AG04449 (cell line): ENCODE measurements at places on chromosomes 2 and 18.

GRCh38 chr2:38866773-38867443 is 8.8 kb downstream of the DHX57 start:
- no peak for DNase-seq

GRCh38 chr2:195407783-195408182 is 249.2 kb upstream of the SLC39A10 start:
- DNase-seq, result no peak

DNA sequence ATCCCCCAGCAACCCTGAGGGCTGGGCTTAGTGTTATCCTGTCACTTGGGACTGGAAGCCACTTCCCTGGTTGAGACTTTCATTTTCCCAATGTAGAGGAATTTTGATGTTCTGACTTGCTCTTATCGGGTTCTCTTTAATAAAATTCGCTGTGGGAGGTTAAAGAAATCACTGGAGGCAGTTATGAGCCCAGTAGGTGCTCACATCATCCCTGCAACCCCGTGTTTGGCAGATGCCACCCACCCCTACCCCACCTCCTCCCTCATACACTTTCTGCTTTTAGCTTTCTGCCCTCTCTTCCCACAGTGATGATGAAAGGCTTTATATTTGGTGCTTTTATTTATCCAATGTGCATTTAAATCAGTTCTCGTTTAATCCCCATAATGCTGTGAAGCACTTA is 106.6 kb downstream of the MAPK4 start:
- DNase-seq, result no peak

DNA sequence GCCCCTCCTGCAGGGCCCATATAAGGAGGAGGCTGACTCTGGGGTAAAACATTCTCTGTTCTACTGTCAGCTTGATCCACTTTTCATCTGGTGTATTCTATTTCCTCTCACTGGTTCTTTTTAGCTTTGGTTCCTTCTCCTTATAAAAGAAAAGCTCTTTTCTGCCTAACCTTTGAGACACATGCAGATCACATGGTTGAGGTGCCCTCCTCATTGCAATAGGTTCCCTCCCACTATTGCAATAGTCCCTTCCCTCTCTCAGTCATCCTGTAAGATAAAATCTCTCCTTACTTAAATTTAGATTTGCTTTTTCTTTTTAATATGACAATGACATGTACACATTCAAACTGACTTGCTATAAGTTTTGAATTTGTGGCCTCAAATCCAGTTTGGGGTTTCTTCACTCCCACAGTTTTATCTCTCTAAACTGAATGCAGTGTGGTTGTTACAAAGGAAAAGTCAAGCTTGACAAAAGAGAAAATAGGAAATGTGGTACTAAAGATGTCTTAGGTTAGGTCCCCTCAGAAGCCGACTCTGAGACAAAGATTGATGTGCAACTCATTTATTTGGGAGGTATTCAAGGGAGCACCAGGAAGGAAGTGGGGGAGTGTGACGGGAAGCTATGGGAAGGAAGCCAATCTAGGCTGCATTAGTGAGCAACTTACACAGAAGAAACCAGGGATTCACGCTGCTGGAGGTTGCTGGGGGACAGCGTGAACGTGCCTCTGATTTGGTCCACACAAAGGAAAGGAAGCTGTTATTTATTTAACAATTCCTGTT is 127.6 kb upstream of the LINC00305 start:
- no peak for DNase-seq

DNA sequence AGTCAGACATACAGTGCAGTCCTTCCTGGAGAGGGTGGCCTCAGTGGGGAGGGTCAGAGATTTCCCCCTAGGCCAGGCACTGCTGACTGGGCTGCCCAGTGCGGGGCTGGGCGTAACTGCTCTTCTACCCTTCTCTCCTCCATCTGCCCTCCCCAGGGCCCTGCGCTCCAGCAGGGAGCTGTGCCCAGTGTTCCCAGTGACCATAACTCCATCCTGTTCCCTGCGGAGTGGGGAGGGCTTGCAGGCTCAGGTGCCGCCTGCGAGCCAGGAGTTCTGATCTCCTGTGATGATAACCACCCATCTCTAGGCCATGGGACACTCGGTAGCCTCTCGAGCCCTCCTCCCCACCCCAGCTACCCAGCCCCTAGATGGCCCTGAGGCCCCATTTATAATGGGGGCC is 107.6 kb downstream of the SMAD7 start:
- no peak for DNase-seq

GRCh38 chr2:159002462-159003111 is 34.1 kb downstream of the TANC1 start:
- no peak for DNase-seq

- DNase-seq, result no peak
Observed at GRCh38 chr18:36217348-36217747, 30.1 kb downstream of the MOCOS start.

GRCh38 chr18:76456823-76457222 is 38.2 kb downstream of the ZNF516 start:
- no peak for DNase-seq

- DNase-seq, result no peak
Observed at GRCh38 chr2:126444512-126444911, 211.4 kb upstream of the GYPC start.

DNA sequence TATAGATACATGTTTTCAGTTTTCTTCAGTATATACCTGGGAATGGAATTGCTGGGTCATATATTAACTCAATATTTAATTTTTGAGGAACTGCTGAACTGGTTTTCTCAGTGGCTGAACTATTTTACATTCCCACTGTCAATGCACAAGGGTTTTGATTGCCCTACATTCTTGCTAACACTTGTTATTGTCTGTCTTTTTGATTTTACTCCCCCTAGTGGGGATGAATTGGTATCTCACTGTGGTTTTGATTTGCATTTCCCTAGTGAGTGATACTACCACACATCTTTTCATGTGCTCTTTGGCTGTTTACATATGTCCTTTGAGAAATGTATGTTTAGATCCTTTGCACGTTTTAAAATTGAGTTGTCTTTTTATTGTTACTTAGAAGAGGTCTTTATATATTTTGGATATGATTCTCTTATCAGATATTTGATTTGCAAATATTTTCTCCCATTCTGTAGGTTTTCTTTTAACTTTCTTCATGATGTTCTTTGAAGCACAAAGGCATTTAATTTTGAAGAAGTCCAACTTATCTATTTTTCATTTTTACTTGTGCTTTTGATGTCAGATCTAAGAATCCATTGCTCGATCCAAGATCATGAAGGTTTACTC is 36.2 kb downstream of the ASB1 start:
- no peak for DNase-seq

DNA sequence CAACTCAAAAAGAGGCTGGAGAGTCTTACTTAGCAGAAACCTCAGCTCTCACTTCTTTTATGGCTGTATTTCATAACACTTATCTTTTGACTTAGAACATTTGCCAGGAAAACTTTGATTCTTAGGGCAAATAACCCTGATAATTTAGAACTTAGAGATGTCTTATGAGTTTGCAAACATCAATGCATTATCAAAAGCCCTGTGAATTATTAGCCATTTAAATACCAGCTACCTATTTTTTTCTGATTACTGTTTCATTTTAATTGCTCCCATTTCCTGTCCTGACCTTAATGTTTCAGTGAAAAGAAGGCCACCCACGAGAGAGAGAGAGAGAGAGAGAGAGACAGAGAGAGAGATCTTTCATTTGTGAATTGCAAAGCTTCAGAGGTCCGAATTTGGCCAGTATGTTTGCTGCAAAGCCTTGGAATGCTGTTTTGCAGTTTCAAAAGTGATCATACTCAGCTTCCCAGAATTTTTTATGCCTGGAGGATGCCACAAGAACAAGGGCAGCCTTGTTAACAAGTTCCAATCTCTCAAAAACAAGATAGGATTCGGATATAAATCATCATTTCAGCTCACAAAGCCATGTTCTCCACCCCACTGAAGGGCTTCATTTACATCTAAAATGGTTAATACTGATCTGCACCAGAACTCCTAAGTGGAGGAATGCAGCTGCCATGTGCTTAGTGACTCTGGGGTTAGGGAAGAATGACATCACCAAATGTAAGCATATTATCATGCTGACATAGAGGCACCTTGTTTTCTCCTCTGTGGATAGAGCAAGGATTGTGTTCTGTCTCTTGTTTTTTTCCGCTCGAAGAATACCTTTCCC is 478.2 kb downstream of the ARHGAP15 start:
- DNase-seq, result no peak

GRCh38 chr18:55443776-55444175 is 144.2 kb downstream of the TCF4 start:
- no peak for DNase-seq

DNA sequence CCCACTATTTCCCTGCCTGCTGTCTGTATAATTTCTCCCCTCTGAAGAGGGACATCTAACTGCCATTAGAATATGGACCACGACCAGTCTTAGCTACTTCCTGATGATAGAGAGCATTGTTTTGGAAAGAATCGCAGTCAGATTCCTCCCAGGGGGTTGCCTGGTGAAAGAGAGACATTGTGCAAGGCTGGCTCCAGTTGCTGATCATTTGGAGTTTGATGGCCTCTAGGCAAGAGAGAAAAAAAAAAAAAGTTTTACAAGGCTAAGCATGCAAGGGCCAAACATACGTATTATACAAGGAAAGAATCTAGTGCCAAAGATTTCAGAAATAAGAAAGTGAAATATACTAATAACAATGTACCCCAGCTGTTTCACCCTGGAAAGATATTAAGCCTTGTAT is 182.2 kb downstream of the CMPK2 start:
- DNase-seq, result no peak

GRCh38 chr18:56902653-56903052 is 244.2 kb upstream of the BOD1L2 start:
- DNase-seq, result no peak

DNA sequence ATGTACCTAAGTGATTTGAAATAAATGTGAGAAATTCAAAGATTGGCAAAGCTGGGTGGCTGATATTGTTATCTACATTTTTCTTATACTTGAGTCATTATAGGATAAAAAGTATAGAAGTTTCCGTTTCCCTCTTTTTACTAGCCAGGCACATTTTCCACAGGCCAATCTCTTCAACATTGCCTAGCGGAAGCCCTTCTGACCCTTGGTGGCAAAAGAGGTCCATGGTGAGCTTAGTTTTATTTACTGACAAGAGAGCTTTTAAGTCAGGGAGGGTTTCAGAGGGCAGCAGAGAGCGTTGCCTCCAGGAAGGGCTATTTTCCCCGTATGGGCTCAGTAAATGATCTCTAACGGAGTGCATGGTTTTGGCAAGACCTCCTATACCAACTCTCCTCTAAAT is 15.1 kb upstream of the RHOB start:
- no peak for DNase-seq

GRCh38 chr18:8958660-8959059 is 143.8 kb upstream of the NDUFV2 start:
- no peak for DNase-seq

- DNase-seq, result no peak
Observed at GRCh38 chr2:49582946-49583345, 428.6 kb upstream of the FSHR start.

DNA sequence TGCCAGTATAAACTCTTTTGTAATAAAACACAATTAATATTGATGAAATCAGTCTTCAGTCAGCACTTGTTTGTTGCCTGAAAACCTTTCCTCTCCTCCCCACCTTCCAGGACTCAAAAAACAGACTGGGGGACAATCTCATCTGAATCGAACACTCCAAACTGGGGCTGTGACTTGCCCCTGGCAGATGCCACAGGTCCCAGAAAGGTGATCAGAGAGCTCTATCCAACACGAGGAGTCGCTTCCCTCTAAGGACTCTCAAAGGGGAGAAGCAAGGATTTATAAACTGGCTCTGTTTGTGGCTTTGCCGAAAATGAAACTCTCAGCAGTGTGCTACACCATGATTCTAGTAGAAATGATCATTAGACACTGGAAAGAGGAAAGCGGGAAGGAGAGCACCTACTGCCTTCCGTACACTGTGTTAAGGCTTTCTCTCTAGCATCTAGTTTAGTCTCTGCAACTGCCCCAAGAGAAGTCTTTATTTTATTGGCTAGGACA is 199.2 kb downstream of the TGIF1 start:
- DNase-seq, result no peak

DNA sequence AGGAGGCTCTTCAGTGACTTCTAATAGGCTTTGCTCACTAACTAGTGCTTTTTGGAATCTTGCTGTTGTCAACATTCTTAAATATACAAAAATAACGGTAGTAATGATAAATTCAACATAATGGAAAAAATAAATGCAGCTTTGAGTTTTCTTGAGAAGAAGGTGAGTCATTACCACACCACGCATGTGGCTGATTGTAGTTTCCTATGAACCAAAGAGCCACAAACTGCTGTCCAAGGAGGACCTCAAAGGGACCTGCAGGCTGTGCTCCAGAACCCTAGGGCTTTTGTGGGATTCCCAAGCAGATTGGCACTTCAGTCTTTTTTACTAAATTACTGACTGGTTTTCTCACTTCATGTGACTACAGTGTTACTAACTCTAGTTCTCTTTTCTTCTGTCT is 66.7 kb downstream of the TPGS2 start:
- DNase-seq, result no peak

DNA sequence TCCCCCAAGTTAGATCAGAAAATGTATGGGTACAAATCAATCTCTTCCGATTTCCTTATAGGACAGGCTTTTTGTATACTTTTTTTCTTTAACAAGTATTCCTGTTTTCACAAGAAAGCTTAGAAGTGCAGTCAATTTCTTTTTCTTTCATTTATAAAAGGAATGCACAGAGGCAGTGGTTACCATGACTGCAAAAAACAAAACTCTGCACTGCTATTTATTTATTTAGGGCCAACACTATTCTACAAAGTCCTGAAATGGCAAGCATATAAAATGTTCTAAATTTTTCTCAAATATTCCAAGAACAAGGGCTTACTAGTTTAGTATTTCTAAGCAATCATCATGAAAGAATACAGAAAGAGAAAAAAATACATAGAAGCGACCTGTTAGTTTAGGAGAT is 22.2 kb downstream of the ATAD2B start:
- no peak for DNase-seq

GRCh38 chr2:48398285-48399002 is 131.5 kb upstream of the STON1 start:
- no peak for DNase-seq

- DNase-seq, result no peak
Observed at GRCh38 chr2:99600981-99601651, 111.3 kb upstream of the REV1 start.
